ENCODE measurements at places on chromosomes 3 and 15.

GRCh38 chr3:175149675-175150074 is 290.5 kb downstream of the NAALADL2 start:
- no peak for DNase-seq

DNA sequence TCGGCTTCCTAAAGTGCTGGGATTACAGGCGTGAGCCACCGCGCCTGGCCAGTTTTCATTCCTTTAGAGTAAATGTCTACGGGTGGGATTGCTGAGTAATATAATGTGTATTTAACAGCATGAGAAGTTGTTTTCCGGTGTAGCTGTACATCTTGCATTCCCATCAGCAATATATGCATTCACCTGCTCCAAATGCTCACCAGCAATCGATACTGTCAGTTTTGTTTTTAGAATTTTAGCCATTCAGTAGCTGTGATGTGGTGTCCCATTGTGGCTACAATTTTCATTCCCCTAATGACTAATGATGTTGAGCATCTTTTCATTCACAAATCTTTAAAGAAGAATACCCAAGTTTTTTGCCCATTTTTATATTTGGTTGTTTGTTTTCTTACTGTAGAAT is 134.8 kb upstream of the RGMA start:
- DNase-seq, result no peak

DNA sequence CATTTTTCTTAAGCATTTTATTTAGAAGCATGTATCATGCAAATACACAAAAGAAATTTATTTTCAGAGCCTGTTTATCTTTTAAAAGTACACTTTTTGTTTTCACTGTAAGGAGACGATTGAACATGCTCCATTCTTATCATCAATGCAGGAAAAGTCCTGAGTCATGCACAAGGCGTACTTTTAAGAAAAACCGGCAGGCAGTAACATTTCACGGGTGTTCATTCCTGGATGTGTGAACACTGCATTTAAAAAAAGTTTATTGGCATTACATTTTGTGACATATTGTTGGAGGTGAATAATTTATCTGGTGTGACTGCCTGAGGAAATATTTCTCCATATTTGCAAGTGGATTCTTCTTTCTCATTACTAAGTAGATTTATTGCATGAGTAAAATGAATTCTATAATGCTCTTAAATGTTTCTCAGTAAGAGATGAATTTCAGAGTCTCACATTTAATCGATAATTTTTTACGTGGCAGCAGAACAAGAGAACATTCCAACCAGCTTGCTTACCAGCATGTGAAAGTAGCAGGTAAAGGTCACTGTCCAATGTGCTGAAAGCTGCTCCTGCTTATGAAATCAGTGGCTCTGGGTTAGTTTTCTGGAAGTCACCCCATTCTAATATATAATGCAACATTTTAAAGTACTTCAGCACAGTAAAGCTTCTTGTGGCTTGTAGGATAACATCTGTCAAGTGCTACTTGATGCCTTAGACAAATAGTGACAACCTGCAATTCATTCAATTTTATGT is 87.0 kb downstream of the SV2B start:
- DNase-seq, result no peak

GRCh38 chr3:171765511-171765887 is 44.8 kb downstream of the PLD1 start:
- no peak for DNase-seq

DNA sequence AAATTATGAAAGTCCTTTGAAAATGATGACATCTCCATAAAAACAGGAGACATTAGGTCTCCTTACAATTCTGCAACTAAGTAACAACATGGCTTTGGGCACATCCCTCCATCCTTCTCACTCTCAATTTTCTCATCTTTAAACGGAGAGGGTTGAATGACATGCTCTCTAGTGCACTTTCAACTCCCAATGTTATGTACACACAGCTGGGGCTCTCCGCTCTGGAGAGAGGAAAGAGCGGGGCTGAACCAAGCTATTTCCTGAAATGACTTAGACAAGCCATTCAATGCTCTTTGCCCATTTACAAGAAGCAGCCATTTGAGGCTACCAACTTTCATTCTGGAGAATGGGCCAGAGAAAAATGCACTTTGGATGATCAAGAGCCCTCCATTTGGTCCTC is 144.2 kb upstream of the BNIP2 start:
- no peak for DNase-seq

DNA sequence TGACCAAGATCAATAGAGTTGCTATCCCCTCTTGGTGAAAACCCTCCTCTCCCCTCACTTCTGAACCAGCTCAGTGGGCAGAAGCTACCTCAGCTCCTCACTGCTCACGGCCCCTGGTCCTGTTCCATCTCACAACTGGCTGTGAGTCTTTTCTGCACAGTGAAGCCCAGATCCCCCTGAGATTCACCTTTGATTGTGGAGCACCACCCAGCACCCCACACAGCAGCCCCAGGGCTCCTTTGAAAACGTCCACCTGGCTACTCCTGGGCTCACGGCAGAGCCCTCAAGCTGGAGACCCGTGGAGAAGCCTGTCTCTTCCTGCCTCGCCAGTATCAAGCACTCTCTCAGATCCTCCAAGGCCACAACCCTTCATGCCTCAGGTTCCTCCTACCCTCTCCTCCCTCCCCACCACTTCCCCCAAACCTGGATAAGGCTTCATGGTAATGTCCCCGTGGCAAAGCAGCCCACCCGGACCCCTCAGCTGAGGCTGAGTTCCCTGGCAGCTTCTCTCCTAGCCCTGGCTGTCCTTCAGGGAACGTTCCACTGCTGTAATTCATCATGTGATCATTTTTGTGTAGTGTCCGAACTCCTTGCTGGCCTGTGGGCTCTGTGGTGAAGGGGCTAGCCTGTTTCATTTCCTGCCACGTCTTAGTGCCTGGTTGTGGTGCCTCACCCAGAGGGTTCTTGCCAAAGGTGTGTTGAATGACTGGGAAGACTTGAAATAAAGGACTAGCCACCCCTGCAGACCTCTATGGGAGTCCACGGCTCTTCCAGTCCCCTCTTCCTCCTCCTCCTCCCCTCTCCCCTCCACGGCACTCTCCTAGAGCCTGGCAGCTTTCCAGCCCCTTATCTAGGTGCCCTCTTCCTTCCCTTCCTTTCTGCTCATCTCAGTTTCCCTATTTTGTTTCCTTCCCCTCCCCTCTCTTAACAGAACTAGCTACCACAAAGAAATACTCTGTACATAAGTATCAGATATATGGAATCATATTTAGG is 44.5 kb downstream of the KY start:
- no peak for DNase-seq

DNA sequence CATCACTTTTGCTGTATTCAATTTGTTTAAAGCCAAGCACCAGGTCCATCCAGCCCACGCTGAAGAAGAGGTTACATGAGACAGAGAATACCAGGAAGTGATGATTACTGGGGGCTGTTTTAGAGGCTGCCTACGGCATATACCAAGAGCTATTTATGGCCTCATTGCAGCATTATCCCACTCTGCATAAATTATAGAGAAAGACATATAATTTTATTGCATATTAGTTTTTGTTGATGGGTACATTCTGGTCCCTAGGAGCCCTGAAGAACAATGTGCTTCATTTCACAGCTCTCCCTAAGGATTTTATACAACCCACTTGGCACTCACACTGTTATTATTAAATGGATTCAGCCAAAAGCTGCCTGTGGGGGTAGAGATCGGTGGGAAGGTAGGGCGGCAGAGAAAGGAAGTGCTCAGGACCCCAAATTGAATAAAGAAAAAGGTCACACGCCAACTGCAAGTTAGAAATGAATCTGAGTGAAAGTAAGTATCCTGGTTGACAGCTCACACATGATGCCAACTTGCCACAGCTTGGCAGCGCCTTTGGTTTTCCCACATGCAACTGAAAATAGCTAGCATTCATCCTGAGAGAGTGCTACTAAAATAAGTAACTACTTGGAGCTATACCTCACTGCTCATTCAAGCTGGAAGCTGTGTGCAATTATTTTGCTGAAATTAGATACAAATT is 73.7 kb downstream of the CCNL1 start:
- no peak for DNase-seq

DNA sequence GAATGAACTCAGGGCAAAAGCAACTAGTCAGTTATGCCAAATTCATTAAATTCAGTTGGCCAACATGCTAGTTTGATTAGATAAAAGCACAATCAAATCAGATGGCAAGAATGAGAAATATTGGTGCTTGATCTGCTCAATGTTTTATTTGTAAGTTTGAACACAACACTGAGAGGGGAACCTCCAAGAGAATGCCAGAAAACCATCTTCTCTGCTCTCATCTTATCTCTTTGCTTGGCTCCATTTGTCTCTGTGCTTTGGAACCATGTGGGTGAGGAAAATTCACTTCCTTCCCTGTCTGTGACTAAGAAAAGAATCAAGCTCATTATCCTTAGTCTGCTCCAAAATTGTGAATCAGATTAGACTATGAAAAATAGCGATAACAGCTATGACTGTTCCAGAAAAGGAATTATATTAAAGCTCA is 43.6 kb upstream of the DCBLD2 start:
- DNase-seq, result no peak

GRCh38 chr3:65538101-65538500 is 500.6 kb downstream of the MAGI1 start:
- no peak for DNase-seq

- DNase-seq, result no peak
These were observed 16.5 kb downstream of the CALML4 start for GRCh38 chr15:68188647-68189046.

- no peak for DNase-seq
These were observed 191.6 kb upstream of the STT3B start for GRCh38 chr3:31341130-31341529.

GRCh38 chr3:76552653-76553052 is 487.2 kb upstream of the ROBO2 start:
- no peak for DNase-seq

DNA sequence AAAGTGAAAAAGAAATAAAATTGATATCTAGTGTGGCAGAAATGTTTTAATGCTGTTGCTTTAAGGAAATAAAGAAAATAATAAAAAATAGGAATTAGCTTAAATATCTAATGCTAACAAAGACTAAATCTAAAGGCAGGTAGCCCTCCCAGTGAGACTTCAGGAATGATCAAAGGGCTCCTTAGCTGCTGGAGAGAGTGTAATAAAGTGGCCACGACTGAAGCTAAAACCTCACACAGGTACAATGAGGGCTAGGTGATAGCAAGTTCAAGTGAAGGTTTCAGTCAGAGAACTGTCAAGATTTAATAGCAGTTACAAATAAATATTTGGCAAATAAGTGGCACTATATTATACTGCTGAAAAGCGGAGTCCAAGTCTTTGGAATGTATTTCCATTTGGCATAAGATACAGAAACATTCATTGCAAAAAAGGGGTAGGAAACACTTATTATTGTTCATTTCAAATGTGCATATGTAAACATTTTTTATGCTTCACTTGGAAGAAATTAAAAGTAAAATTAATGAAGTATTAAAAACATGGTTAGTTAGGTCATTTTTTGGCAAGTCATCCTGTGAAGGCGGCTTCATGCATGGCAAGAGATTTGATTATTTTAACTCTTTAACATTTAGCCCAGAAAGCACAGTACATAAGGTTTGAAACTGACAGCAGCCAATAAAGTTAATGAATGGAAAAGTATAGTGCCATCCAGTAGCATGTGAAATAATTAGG is 168.2 kb downstream of the ECT2 start:
- no peak for DNase-seq

DNA sequence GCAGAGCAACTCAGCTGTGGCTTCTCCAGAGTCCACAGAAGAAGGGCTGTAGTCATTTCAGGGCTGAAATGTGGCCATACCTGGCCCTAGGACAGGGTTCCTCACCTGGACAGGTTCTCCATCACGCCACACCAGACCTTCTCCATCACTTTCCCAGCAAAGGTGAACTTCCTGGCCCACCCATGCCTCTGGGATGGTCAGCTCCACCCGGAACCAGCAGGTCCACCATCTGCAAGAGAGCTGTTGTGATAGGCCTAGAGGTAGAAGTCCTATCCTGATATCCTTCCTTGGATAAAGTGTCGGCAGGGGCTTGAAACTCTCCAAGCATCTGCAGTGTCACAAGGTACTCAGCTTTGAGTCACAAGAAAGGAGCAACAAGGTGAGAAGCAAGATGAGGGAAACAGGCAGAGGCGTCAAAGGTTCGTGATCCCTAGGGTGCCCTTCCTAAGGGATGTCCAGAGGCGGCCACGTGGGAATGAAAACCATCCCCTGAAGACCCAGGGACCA is 948 bp downstream of the MAN2C1 start:
- DNase-seq, result no peak

DNA sequence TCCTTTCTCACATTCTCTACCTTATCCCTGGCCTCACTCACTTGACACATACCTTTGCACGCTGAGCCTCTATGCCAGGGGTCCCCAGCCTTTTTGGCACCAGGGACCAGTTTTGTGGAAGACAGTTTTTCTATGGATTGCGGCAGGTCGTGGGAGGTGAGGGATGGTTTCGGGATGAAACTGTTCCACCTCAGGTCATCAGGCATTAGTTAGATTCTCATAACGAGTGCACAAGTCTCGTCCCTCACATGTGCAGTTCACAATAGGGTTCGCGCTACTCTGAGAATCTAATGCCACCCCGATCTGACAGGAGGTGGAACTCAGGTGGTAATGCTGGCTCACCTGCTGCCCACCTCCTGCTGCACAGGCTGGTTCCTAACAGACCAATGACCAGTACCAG is 112.5 kb upstream of the EIF1B start:
- DNase-seq, result no peak

- no peak for DNase-seq
These were observed 279.8 kb downstream of the VPS13C start for GRCh38 chr15:61780278-61780980.

DNA sequence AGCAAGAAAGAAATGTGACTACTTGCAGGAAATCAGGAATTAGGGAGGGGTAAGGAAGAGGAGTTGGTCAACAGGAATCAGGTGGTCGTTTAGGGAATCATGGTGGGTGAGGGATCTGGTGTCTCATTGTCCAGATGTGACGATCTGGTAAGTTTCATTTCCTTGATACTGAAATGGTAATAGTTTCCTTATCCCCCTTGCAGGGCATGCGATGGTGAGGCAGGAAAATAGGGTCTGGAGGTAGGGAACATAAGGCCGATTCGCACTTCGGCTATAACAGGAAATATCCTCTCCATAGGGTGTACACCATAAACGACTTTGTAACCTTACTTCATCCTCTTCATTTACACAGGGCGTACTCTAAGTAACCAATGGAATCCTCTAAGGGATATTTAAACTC is 574 bp upstream of the LRRC34 start:
- DNase-seq, result no peak

DNA sequence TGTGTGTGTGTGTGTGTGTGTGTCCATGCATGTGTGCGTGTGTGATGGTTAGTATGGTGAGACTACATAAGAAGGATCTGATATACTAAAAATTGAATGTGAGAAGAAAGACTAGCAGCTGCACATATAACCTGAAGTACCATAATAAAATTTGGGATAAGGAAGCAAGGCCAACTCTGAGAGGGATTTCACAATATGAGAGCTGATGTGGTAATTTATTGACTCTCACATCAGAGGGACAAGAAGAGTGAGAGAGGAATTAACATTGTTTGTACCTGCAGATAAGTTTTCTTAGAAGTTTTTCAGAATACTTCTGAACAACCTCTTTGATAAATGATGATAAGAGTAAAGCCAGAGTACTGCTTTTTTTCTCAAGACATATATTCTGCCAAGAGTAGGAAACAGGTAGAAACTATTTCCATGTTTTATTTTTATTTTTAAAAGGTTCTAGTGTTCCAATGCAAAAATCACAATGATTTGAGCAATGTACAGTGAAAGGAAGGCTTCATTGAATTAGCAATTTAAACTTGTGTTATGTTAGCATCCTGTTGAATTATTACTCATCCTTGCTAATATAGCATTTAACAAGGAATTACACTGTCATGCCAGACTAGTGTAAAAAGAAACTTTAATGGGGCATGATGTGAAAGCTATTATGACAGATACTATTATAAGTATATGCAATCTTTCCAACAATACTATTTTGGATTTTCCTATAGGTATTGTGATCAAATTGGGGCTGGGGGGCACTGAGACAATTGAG is 415.5 kb upstream of the ARPP21 start:
- DNase-seq, result no peak

GRCh38 chr3:43768381-43768973 is 77.7 kb downstream of the ABHD5 start:
- DNase-seq, result no peak

Measured in pulmonary artery endothelial cell (primary cell).